ENCODE measurements at places on chromosomes 6 and 20.

GRCh38 chr20:13142143-13142542 lies 78.9 kb upstream of the ISM1 start:
- DNase-seq: no peak

DNA sequence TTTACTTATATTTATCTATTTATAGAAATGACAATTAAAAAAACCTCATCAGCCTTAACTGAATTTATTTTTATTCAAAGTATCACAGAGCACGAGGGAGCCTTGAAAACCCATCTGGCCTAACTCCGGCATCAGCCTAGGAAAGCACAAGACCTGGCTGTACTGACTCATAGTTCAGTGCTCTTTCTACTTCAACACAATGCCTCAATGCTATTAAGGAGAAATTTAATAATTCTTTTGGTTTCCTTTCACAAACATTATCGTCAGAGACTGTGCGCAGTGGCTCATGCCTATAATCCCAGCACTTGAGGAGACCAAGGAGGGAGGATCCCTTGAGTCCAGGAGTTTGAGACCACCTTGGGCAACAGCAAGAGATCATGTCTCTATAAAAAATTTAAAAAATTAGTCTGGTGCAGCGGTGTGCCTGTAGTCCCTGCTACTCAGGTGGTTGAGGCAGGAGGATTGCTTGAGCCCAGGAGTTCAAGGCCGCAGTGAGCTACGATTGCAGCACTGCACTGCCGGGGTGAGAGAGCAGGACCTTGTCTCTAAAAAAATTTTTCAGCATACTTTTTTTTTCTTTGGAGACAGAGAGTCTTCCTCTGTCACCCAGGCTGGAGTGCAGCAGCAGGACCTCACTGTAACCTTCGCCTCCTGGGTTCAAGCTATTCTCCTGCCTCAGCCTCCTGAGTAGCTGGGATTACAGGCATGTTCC lies 1.9 kb upstream of the SASH1 start:
- DNase-seq: no peak

DNA sequence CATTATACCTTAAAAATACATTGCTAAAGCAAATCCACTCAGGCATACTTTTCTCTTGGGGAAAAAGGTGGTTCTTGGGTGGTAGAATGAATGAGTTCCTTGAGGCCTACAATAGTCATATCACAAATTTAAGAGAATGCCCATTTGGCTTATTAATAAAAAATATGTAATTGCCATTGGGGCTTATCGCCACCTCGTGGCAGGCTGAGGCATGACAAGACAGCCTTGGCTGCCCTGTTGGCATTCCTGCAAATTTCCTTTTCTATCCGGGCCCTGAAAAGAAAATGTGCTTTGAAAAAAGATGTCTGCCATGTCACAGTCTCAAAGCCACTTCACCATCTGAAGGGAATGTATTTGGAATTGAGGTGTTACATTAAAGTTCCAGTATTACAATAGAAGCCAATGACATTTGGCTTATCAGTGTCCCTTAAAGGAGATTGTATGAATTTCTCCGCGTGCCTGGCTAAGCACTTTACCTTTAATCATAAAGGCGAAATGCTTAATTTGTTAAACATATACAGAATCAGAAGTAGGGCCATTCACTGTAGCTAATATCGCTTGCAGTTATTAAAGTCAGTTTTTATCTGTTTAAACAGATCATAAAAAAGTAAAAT lies 188.3 kb upstream of the ZFP64 start:
- DNase-seq: no peak

DNA sequence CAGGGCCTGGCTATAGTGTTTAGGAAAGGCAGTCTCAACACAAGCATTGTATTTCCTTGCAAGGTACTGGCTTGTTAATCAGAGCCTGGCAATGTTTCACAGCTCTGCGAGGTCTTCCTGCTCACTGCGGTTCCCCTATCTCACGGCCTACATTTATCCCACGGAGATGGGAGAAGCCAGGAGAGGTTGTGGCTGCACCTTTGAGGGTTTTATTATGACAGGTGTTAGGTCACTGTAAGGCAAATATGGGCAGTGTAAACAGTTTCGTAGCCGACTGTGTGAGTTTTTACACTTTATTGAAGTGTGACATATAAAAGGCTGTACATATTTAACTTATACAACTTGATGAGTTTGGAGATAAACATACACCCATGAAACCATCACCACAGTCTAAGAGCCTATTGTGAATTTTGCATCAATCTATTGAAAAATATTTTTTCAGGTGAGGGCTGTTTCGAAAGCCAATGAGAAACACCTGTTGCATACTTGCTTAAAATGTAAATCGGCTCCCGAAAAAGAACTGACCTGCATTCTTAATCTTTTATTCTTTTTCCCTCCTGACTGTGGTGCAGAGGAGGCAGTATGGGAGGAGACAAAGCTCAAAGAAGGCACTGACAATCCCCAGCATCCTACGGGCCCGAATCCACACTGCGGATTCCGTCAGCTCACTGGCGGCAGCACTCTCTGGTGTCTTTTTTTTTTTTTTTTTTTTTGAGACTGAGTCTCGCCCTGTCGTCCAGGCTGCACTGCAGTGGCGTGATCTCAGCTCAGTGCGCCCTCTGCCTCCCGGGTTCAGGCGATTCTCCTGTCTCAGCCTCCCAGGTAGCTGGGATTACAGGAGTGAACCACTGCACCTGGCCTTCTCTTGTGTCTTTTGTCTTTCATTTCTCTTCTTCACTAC lies 7.5 kb upstream of the RBM38 start:
- no peak for DNase-seq

DNA sequence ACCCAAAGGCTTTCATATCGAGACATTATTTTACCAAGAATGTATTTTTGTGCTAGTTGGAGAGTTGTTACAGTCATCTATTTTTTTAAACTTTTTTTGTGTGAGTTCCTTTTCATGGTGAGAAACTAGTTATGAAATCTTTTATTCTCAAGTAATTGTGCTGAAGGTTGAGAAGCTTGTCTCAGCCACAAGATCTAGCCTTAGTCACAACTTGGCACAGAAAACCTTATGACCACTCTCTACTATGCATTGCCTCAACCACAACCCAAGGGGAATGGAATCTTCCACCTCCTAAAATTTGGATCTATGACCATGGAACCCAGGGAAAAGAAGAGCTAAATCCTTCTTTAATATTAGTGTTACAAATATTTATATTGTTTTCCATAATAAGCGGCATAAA lies 58.5 kb downstream of the HS3ST5 start:
- no peak for DNase-seq

DNA sequence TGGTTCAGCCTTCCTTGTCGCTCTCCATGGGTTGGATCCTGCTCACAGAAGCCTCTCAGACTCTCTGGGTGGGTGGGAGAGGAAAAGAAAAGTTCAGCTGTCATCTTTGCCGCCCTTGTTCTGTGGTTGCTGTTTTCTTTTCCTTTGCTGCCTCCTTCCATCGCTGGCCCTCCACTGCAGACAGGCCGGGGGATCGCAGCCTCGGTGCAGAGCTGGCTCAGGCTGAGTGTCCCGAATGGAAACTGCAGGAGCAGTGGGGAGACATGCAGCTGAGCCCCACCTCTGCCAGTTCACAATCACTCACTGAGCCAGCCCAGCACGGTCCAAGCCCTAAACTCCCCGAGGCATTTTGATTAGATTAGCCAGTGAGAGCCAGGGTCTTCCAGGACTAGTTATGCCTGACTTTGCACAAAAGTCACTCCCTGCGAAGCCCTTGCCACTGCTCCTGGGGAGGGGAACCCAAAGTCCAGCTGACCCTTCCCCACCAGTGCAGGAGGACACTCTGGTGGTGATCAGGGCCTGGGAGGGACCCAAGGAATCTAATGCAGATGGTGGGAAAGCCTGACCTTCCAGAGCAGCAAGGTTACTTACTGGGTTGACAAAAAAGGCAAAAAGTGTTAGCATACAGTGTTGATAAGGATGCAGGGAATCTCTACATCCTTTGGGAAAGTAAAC lies 14.0 kb downstream of the NRN1 start:
- no peak for DNase-seq

- no peak for DNase-seq
Observed at GRCh38 chr6:11563793-11564192, 26.2 kb downstream of the TMEM170B start.

GRCh38 chr6:38739532-38739931 lies 24.4 kb downstream of the DNAH8 start:
- no peak for DNase-seq

DNA sequence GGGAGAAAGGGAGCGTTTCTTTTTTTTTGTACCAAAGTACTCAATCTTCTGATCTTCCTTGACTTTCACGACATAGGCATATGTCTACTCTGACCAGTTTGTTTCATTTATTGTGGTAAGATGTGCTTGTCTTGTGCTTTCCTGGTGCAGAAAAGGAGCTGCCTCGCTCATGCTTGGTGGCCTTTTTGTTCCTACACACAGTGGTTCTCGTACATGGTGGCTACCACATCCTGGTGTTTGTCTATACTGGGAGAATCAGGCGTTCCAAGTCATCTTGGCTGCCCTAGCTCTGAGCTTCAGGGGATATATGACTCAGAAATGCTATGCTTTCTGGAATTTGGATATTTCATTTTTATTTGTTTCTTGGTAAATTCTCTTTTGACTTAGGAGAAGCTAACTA lies 31.8 kb downstream of the MYB start:
- no peak for DNase-seq

DNA sequence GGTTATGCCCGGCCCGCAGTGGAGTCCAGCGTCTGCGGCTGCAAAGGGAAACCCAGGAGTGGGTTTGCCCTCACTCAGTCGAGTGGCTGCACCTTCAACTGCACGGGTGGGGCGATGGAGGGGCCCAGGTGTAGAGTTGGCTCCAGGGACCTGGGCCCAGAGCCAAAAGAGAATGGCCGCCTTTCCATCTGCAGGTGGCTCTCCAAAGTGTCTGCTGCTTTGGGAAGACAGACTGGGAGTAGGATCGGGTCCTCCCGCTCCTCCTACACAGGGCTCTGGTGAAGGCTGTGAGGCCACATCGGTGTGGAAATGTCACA lies 80.1 kb downstream of the PTPN1 start:
- DNase-seq: no peak

DNA sequence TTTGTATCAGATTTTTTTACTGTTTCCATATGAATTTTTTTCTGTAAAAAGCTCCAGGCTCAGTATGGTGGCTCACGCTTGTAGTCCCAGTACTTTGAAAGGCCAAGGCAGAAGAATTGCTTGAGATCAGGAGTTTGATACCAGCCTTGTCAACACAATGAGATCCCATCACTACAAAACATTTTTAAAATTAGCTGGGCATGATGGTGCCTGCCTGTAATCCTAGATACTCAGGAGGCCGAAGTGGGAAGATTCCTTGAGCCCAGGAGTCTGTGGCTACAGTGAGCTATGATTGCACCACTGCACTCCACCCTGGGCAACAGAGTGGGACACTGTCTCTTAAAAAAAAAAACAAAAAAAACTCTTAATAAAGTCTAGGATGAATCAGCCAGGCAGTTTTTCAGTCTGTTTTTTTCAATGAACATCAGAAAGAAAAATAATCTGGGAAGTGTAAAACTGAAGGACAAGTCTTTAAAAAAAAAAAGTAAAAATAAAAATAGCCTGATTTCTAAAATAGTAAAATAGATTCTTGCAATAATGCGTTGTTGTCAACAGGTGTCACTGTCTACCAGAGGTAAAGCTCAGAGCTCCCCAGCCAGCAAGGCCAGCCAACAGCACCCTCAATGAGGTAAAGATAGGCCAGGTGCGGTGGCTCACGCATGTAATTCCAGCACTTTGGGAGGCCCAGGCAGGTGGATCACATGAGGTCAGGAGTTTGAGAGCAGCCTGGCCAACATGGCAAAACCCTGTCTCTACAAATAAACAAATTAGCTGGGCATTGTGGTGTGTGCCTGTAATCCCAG lies 9.3 kb upstream of the ATG5 start:
- DNase-seq: no peak

DNA sequence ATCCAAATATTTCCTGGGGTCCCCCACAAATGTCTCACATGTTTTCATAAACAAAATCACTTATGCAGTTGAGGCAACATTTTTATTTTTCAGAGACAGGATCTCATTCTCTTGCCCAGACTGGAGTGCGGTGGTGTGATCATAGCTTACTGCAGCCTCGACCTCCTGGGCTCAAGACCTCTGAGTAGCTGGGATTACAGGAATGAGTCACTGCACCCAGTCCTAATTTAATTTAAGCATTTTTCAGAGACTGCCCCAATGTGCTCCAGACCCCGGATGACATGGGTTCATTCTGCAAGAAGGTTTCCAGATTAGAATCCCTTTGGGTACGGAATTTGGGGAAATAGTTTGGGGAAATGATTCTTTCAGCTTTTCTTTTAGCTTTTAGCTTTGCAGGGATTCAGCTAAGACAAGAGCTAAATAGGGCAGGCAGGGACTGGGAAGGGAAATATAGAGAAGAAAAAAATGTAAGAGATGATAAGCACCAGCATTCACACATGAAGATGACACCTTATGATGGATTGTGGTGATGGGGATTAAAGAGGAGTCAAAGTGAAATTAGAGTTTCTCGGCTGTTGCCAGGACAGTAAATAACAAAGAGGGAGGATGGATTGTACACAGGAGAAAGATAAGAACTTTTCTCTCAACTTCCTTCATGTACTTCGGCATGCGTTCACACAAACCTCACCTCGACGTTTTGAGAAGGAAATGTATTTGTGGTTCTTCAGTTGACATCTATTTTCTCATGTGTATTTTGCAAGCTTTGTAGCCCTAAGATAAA lies 169.4 kb upstream of the TAB2 start:
- no peak for DNase-seq

- DNase-seq: no peak
Observed at GRCh38 chr6:102764317-102764716, 1370.8 kb downstream of the GRIK2 start.

Data from cortex of kidney (tissue), 1 donor.